ENCODE measurements at places on chromosomes 2 and 18. TPM values are rescaled to one million over a fixed set of nuclear protein-coding genes. Genes with fewer than 3 reads are reported as not detected.

ALPI gene
- not detected for total RNA-seq

LOXHD1 gene
- total RNA-seq = not detected

SCN2A gene
- under 0.01 TPM for total RNA-seq

GCA gene
- 1.8 TPM for total RNA-seq

CDC42EP3 gene
- 11.9 TPM for total RNA-seq

IL36G gene
- not detected for total RNA-seq

NT5DC4 gene
- not detected for total RNA-seq

GPBAR1 gene
- total RNA-seq = 0.20 TPM

SERPINB13 gene
- not detected for total RNA-seq

CHPF gene
- 60.4 TPM for total RNA-seq

ZNF397 gene
- 11.3 TPM for total RNA-seq

POLE4 gene
- total RNA-seq = 16.9 TPM

DPYSL5 gene
- total RNA-seq = not detected

Measured in subcutaneous preadipocyte (primary cell).